ENCODE measurements at places on chromosomes 11 and 22.

DNA sequence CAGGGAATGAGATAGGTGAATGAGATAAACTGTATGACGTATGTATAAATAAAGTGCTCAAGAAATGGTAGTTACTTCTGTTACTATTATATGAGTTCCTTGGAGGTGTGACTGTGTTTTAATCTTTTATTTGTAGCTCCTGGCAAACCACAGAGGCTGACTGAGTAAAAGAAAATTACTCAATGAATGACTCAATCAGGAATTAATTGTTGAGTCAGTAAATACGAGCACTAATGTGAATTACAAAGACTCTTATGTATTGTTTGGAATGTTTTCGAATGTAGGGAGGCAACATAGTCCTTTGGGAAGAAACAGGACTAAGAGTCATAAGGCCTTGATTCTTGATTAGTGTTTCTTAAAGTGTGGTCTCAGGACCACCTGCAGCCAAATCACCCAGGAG lies 51.1 kb upstream of the BLID start:
- no peak for DNase-seq

DNA sequence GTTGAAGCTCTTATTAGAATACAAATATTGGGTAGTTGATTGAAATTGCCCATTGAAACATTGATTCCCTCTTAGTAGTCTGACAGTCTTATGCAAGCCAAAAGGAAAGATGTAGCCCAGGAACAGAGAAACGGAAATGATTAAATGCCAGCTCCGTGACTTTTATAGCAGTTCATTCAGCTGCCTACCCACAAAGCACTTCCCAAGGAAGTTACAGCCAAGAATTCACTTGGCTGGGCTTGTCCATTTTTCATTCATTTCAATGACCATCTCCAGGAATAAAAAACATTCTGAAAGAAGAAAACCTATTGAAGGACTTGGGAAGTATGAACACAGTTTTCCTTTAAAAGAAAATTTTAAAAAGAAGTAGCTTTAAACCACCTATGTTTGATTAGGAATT lies 62.0 kb downstream of the NCAM1 start:
- peak; percentile 27 for DNase-seq

DNA sequence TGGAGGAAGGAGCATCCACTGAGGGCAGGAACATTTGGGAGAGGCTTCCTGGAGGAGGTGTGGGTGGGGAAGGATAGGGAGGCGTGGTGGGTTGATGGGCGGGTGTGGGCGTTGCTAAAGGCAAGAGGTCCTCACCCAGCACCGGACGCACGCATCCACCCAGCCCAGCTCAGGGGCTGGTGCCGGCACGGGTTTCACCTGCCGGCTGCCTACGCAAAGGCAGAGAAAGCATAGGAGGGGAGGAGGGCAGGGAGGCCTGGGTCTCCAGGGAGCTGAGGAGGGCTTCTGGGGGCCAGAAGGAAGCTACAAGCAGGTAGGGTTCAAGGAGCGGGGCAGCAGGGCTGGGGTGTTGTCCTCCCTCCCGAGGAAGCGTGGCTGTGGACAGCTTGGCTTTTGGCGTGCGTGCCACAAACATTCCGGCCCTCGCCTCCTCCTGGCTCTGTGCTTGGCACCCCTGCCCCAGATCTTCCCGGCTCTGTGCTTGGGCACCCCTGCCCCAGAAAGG lies 7.8 kb downstream of the SSH3 start:
- no peak for DNase-seq

- DNase-seq, result no peak
Observed at GRCh38 chr11:130304651-130305050, 10.1 kb downstream of the ZBTB44 start.

GRCh38 chr11:69539416-69540117 lies 58.1 kb downstream of the LINC01488 start:
- peak; percentile 63 for DNase-seq

Data from femur (tissue), 1 donor.